ENCODE measurements at places on chromosomes 7 and 10.

- no peak for DNase-seq
Observed at GRCh38 chr7:47636433-47637175, 54.7 kb upstream of the TNS3 start.

GRCh38 chr10:11162828-11163599 lies 145.3 kb downstream of the CELF2 start:
- no peak for DNase-seq

- no peak for DNase-seq
Observed at GRCh38 chr7:76261931-76262330, 40.5 kb upstream of the HSPB1 start.

- DNase-seq = no peak
Observed at GRCh38 chr7:50164559-50165170, 71.6 kb upstream of the ZPBP start.

DNA sequence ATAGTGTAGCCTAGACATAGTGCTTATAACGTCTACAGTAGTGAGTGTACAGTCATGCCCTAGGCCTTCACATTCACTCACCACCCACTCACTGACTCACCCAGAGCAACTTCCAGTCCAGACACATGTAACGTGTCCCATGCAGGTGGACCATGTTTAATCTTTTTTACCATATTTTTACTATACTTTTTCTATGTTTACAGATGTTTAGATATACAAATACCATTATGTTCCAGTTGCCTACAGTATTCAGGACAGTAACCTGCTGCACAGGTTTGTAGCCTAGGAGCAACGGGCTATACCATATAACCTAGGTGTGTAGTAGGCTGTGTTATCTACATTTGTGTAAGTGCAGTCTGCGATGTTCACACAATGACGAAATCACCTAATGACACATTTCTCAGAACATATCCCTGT lies 11.0 kb downstream of the MPP7 start:
- DNase-seq = peak; percentile 65
